A549 treated with dexamethasone at 1 μM for 4 hours (cell line): ENCODE measurements at places on chromosomes 1 and 21. TPM values are rescaled to one million over a fixed set of nuclear protein-coding genes. Genes with fewer than 3 reads are reported as not detected.

Gene KCNT2
- total RNA-seq, result 0.02 to 0.07 TPM (median 0.04 TPM) in 5 replicates

Gene HMCN1
- total RNA-seq, result 0.02 to 0.08 TPM (median 0.05 TPM) in 5 replicates

Gene FOXO6
- total RNA-seq, result 0.46 to 0.94 TPM (median 0.84 TPM) in 5 replicates

Gene LRRC3
- total RNA-seq, result 1.7 to 2.5 TPM (median 2.4 TPM) in 5 replicates

Gene ATG4C
- 3.0 to 5.2 TPM (median 4.8 TPM) in 5 replicates for total RNA-seq

Gene KRTAP10-1
- total RNA-seq, result not detected in 5 replicates

Gene C1QC
- not detected in 5 replicates for total RNA-seq

Gene TNFRSF9
- 2.3 to 3.7 TPM (median 2.9 TPM) in 5 replicates for total RNA-seq

Gene GPR52
- total RNA-seq, result not detected in 5 replicates

Gene AKR7A3
- total RNA-seq, result 0.07 to 0.16 TPM (median 0.13 TPM) in 5 replicates

Gene PDC
- not detected in 5 replicates for total RNA-seq

Gene PRKAA2
- 1.5 to 2.4 TPM (median 1.9 TPM) in 5 replicates for total RNA-seq

Gene TESK2
- total RNA-seq, result 0.10 to 0.29 TPM (median 0.18 TPM) in 5 replicates

Gene CNIH4
- total RNA-seq, result 102 to 115 TPM (median 106 TPM) in 5 replicates

Gene OR2T29
- not detected in 5 replicates for total RNA-seq

Gene TIAM1
- 0.73 to 1.0 TPM (median 0.89 TPM) in 5 replicates for total RNA-seq

Gene CYP4Z1
- not detected in 5 replicates for total RNA-seq

Gene OR2W3
- total RNA-seq, result not detected in 5 replicates

Gene ELF3
- 101 to 133 TPM (median 107 TPM) in 5 replicates for total RNA-seq

Gene ELAPOR1
- total RNA-seq, result 0.26 to 0.75 TPM (median 0.33 TPM) in 5 replicates

Gene CD247
- total RNA-seq, result 0.54 to 0.87 TPM (median 0.61 TPM) in 5 replicates

Gene PRR9
- 0.10 TPM in 1 of 5 replicates, not detected in the others for total RNA-seq

Gene PRPF38A
- 18.5 to 23.7 TPM (median 23.2 TPM) in 5 replicates for total RNA-seq

Gene TMEM81
- total RNA-seq, result 1.6 to 3.0 TPM (median 2.3 TPM) in 5 replicates

Gene NBPF6
- not detected in 5 replicates for total RNA-seq
